ENCODE measurements at places on chromosomes 5 and 9.

GRCh38 chr5:172611913-172612312 lies 29.1 kb upstream of the NEURL1B start:
- no peak for DNase-seq

GRCh38 chr9:93173365-93174051 lies 10.4 kb upstream of the WNK2 start:
- DNase-seq, result no peak

DNA sequence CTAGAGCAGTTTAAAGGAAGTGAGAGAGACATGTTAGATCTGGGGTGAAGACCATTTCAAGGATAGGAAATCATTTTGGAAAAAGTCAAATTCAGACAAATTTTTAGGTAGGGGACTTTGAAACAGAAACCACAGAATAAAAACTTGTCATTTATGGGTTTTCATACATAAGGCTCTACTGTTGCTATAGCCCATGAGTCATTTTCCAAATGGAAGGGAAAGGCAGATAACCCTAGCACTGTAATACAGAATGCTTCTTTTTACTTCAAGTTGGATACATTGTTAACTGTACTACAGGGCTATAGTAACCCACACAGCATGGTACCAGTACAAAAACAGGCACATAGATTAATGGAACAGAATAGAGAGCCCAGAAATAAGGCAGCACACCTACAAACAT lies 455.4 kb downstream of the EBF1 start:
- DNase-seq, result no peak

GRCh38 chr5:124952566-124952965 lies 206.1 kb upstream of the ZNF608 start:
- DNase-seq, result no peak

DNA sequence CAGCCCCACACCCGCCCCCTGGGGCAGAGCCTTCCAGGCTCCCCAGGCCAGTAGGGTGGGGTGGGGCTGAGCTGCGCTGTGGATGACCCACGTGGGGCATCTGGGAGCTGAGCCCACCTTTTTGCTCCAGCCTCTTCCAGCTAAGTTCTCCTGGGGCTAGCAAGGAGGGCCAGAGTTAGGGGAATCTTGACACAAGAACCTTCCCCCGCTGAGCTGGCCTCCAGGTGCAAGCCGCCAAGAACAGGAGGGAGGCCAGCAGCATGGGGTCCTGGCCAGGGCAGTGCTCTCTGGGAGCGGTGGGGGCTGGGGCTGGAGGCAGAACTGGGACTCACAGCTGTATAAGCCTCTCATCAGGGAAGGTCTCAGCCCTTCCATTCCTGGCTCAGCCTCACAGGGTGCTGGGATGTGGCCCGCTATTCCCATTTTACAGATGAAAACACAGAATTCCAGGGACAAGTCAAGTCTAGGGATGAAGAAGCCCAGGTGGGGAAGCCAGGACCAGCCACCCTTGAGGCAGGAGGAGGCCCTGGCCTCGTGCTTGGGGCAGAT lies 21.5 kb downstream of the SARDH start:
- DNase-seq, result no peak

GRCh38 chr9:19516348-19516747 lies 107.5 kb downstream of the ACER2 start:
- DNase-seq, result no peak

Measured in NCI-H1048 (cell line).